ENCODE measurements at places on chromosomes 1 and 21. TPM values are rescaled to one million over a fixed set of nuclear protein-coding genes. Genes with fewer than 3 reads are reported as not detected.

GRCh38 chr1:206824331-206824730, 41.1 kb upstream of the IL20 start:
- peak; percentile 31 for DNase-seq

DNA sequence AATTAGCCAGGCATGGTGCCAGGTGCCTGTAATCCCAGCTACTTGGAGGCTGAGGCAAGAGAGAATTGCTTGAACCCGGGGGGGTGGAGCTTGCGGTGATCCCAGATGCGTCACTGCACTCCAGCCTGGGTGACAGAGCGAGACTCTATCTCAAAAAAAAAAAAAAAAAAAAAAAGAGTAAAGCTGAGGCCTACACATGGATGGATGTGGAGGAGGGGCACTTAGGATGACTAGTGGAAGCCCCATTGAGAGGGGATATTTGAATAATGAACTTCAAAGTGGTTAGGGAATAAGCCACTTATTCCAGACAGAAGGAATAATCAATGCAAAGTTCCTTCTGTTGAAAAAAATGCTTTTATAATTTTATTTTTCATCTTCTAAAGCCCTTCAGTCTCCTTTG, 51.4 kb downstream of the PTBP2 start:
- no peak for DNase-seq

DNA sequence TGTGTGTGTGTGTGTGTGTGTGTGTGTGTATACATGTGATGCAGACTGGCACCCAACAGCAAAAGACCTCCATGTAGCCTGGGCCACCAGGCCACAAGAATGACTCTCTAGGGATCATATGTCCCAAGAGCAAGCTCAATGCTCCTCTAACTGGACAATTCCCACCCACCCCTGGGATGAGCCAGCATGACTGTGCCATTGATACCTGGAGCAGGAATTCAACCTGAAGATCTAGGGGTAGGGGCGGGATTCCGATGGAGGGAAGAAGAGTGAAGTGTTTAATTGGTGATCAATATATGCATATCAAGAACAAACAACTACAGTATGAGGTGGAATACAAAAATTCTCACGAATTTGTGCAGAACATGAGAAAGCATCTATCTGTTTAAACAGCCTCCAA, 136.2 kb downstream of the PSMG1 start:
- DNase-seq, result no peak

GRCh38 chr1:219666242-219666641, 53.3 kb upstream of the ZC3H11B start:
- no peak for DNase-seq

DNA sequence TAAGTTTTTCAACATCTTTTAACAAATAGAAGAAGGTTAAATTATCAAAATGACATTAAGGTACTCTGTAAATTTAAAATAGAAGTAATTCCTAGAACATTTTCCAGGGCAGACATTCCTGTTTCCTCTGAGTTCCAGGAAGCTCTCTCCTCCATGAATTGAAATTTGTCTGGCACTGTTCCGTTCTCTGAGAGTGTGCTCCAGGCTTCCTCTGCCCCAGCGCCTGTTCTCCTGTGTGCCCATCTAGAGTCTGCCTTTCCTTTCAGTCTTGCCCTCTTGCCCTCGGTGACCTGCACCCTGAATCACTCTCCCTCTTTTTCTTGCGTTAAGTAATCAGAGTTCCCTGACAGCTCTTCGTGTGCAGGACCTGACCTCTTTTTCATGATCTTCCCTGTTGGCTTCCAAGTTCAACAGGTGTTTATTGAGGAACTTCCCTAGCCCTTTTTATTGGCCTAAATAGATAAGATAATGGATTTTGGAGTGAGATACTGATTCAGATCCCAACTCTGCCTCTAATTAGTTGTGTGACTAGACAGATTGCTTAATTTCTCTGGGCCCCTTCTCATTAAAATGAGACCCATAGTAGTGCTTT, 77.1 kb downstream of the MTR start:
- no peak for DNase-seq

DNA sequence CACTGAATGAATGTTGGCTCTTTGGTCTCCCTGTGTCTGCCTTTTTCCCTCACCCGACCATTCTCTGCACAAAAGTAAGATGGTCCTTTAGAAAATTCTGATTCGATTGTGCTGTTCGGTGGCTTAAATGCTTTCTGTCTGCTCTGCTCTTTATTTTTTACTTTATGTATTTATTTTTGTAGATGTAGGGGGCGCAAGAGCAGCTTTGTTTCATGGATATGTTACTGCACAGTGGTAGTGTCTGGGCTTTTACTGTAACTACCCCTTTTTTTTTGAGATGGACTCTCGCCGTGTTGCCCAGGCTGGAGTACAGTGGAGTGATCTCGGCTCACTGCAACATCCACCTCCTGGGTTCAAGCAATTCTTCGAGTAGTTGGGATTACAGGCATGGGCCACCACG, 15.7 kb downstream of the NLRP3 start:
- DNase-seq, result no peak

BGLAP gene
- not detected for total RNA-seq

KIF2C gene
- 1.7 TPM for total RNA-seq

IL6R gene
- 14.7 TPM for total RNA-seq

C1orf210 gene
- total RNA-seq, result 0.48 TPM

GRCh38 chr1:226644541-226645176, 94.4 kb downstream of the ITPKB start:
- DNase-seq, result no peak

DNA sequence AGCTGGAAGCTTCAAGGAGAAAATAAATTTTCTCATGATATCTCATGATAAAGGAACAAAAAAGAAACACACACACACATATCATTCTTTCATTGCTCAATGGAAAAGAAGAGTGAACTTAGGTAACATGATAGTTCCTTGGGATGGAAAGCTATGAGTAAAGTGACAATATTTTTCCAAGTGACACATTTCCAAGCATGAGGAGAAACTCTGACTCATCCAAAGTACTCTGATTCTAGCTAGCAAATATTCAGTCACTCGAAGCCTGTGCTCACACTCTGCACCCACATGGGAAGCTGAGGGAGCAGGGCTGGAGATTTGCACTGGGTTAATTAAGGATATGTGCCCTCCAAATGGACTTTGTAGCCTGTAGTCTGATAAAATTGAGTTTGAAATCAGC, 222.4 kb downstream of the LRRC40 start:
- no peak for DNase-seq

DNA sequence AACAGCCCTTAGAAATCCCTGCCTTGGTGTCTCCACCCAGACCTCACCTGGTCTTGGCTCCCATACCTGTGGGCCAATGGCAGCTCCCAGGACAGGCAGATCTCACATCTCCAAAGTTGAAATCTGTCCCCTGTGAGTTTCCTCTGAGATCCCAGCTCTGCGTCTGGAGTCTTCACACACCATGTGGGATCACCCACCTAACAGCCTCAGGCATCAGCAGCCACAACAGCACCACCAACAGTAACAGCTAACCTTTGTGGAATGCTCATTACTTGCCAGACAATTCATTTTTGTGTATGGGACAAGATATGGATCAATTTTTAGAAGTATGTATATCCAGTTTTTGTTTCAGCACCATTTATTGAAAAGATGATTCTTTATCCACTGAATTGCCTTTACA, 523.2 kb downstream of the MATN1 start:
- DNase-seq, result no peak
